ENCODE measurements at places on chromosomes 16 and 17.

DNA sequence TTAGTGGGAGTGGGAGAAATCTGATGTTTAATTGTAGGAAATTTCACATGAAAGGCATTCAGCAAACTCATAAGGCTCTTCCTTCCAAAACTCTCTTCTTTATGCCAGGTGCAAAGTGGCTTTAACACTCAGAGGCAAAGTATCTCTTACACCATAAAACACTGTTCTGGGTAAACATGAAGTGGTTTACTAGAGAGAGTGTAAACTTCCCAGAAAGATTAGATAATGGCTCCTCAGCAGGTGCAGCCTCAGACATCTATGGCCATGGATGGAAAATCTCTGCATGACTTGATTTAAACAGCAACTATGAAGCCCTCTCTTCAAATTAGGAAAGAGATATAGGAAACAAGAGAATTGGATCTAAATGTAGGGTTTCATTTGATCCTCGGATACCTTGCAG is 583.1 kb upstream of the SALL1 start:
- peak; percentile 1 for DNase-seq

DNA sequence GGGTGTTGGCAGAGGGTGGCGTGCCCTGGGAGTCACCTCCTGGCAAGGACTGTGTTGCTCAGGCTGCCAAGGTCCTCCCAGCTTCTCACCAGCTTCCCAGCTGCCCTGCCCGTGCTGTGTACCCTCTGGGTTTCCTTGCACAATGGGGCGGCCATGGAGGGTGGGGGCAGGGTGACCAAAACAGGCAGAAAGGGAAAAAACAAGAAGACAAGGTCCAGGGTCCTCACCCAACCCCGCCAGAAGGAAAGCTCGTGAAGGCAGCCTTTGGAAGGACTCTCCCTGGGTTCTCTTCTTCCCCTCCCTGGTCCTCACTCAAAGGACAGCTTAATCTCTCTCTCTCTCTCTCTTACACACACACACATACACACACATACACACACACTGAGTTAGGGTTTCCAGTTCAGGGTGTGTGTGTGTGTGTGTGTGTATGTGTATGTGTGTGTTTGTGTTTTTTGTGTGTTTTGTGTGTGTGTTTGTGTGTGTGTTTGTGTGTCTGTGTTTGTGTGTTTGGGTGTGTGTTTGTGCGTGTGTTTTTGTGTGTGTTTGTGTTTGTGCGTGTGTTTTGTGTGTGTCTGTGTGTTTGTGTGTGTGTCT is 2.0 kb downstream of the SLC13A5 start:
- no peak for DNase-seq

DNA sequence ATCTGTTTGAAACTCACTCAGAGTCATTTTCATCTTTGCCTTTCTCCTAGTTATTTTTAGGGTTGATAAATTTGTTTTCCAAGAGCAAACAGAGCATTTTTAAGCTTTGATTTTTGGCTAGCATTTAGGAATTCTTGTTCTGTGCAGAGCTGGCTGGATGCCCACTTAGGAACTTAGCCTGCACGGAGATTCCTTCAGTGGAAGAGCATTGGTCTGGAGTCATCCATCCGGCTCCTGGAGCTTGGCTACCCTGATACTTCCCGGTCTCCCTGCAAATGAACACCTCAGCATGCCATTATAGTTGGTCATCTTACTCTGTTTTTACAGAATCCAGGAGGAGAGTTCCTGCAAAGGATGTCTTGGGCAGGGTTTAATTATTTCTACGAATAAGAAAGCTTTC is 57.1 kb downstream of the SPECC1 start:
- DNase-seq, result no peak

GRCh38 chr17:66585472-66585871 is 249.4 kb upstream of the CACNG5 start:
- no peak for DNase-seq

DNA sequence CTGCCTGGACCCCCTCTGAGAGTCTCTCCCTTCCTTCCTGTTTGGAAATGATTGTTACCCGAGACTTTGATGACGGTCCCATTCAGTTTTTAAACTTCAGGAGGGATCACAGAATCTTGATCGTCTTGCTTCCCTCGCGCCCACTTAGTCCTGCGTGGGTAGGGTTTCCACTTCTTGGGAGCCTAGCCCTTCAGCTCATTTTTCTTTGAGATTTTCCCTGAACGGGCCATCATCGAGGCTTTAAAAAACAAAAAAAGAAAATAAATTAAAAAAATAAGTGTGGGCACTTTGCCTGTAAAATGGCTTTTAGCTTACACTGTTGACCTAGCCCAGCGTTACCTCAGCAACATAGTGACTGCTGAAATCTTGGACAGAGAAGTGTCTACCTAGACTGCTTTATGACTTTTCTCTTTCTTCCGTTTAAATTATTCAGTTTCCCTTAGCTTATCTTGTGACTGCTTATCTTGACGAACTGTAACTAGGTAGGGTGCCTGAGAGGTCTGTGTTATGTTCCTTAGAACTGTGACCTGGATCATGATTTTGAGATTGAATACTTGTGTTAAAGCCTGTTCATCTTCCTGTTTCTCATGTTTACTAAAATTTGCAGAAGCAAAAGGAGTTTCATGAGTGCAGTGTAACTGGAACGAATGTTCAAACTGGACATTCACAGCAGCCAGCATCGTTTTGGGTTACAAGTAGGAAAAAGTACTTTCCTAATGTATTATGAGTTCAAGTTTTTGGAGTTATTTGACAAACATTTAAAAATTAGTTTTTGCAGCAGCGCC is 874 bp downstream of the WWP2 start:
- peak; percentile 81 for DNase-seq

GRCh38 chr16:74015953-74016352 is 280.7 kb upstream of the PSMD7 start:
- DNase-seq, result no peak

DNA sequence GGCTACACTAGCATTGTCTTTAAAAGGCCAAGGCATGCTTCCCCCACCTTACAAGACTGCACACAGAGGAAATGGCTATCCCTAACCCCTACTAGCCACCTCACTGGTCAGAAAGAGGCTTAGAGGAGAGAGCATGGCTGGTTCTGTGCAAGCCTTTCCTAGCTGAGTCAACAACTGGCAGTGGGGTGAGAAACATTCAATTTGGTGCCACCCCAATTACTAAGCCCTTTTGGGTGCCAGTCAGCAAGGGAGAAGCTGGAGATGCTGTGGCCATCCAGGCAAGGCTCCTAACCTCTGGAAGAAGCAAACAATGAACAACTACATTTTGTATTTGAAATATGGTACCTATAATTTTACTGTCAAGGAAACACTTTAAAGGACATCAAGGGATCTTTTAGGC is 4.7 kb upstream of the KAT7 start:
- no peak for DNase-seq

DNA sequence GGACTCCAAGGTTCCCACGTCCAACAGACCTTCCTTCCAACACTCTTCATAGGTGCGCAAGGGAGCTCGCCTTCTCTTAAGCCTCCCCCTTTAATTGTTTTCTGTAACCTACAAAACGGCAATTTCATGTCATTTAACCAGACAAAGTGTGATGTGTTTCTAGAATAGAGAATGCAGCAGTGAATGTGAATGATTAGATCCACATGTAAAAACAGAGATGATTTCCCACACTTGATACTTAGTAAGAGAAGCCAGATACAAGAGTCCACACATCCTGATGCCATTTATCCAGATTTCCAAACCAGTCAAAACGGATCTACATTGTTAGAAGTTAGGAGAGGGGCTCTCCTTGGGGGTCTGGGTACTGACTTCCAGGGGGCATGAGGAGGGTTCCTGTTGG is 89.3 kb downstream of the IRF8 start:
- DNase-seq, result no peak

- DNase-seq, result no peak
Measured at GRCh38 chr17:10051112-10051511, 146.0 kb upstream of the RCVRN start.

- DNase-seq, result no peak
Measured at GRCh38 chr17:49195751-49196150, 14.6 kb downstream of the GNGT2 start.

DNA sequence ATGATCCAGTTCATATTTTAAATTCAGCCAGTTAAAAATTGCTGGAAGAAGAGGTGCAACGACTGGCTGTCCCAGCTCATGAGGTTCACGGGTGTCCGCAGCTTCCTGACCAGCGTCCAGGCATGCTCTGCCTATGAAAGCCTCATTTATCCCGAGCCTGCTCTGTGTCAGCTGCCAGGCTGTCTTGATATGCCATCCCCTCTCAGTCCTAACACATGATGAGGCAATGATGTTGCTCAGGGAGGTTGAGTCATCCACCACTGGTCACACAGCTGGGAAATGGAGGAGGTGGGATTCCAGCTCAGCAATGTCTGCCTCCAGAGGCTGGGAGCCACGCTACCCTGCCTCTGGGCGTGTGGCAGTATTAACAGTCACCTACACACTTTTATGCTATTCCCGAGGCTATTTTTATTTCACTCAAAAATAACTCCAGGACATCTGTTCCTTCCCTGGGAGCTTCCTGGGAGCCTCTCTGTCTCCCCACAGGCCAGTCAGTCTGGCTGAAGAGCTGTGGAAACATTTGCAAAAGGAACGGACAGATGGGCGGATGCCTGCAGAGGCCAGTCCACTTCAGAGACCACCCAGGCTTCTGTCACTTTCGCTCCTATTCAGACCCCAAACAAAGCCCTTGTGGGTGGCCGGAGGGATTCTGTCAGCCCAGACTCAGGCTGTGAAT is 22.5 kb downstream of the RAB11FIP4 start:
- no peak for DNase-seq

DNA sequence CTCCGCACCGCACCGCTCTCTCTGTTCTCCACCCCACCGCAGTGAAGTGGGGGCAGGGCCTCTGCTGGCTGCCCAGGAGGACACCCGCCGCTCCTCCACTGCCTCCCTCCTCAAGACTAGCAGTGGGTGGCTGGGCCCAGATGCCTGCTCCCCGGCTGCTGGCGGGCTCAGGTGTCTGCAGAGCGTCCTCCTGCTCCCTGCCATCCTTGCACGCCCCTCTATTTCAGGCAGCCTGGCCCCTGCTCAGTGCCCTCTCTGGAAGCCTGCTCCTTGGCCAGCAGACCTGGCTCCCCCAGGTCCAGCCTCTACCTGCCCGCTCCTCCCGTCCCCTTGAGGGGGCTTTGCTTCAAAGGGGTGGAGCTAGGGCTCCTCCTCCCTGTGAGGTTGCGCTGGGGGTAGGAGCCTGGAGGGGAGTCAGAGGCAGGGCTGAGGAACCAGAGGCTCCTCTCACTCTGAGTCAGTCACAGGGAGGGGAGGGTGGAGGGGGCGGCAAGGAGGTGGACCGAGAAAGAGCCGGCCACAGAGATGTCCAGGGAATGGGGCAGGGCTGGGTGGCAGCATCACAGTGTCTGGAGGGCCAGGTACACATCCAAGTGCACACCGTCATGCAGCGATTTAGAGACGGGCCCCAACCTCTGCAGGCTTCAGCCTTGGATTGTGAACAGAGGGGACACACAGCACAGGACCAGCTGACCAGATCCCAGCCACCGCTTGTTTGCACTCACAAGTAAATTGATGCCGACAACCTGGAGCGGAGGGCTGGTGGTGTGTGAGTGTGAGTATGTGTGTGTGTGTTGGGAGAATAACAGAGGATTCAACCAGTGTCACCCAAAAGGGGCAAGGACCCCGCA is 9.8 kb upstream of the TMEM92 start:
- DNase-seq, result no peak

DNA sequence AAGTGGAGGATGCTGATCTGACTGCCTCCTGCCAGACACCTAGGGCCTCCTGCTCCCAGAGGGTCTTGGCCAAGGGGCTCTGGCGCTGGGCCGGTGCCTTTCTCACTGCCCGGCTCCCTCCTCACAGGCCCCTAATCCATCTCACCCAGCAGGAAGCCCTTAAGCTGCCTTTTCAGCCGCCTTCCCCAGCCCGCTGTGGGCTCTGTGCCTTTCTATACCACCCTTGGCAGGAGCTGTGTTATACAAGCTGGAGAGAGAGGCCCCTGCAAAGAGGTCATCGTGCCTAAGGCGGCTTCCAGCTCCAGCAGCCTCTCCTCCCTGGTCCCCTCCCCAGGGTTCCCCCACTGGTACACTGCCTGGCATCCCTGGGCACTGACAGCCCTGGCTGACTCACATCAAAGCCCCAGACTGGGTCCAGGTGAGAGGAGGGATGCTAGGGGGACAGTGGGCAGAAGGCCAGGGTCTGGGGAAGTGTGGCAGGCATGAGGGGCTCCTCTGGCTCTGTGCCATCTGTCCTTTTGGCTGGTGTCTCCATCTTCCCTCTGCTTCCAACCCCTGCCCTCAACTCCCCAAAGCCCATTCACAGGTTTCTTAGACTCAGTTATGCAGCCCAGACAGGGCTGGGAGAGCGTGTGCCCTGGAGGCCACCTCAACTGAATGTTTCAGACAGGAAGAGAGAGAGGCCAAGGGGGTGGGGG is 15.3 kb upstream of the FZD2 start:
- DNase-seq, result no peak

DNA sequence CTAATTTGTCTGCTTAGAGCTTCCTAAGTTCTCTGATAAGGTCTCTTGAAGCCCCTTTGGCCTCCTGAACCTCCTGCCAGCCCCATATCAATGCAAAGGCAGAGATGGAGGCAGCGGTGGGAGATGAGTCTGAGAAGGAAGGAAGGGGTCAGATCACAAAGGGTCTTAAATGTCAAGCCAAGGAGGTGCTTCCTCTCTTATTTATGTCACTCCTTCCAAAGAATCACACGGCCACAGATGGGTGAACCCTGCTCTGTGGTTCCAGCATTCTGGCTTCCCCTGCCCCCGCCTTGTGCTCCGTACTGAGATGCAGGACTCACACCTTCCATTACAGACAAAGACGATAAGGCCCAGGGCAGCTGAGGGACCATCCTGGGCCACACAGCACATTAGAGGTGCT is 96.3 kb downstream of the GSG1L start:
- DNase-seq, result no peak

GRCh38 chr17:8057691-8058114 is 18.8 kb downstream of the ALOX15B start:
- peak; percentile 60 for DNase-seq

- DNase-seq, result no peak
Measured at GRCh38 chr17:78558989-78559388, 18.2 kb downstream of the DNAH17 start.

GRCh38 chr17:29102741-29103181 is 59.8 kb downstream of the PIPOX start:
- DNase-seq, result no peak

DNA sequence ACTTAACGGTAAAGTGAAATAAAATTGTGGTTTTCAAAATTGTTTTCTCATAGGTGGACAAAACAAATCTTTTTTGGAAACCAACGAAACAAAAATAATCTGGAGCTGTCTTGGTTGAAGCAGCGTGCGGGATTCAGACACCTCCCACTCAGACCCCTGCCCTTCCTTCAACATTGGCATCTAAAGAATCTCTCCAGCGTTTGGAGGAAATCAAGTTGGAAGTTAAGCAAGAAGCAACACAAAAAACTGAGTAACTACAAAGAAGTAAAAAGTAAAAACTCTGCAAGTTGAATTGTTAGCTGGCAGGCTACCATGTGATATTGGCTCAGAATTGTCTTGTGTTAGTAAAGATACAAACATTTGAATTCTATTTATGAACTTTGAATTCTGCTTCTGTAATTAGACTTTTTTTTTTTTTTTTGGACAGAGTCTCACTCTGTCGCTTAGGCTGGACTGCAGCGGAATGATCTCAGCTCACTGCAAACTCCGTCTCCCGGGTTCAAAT is 361.0 kb upstream of the PMFBP1 start:
- no peak for DNase-seq

DNA sequence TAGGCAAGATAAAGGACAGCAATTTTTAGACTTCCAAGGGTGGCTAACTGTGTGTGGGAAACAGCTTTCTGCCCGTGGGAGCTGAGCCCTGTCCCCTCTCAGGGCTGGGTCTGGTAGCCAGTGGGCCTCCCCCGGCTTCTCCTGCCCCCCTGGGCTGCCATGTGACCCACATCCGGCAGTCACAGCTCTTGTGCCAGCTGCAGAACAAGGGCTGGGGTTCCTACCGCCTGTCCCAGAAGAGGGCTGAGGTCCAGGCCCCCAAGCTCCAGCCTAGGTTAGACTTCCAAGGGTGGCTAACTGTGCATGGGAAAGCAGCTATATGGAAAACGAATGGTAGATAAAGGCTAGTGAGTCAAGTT is 6.1 kb downstream of the GAST start:
- no peak for DNase-seq
